ENCODE measurements at places on chromosomes 13 and 19.

DNA sequence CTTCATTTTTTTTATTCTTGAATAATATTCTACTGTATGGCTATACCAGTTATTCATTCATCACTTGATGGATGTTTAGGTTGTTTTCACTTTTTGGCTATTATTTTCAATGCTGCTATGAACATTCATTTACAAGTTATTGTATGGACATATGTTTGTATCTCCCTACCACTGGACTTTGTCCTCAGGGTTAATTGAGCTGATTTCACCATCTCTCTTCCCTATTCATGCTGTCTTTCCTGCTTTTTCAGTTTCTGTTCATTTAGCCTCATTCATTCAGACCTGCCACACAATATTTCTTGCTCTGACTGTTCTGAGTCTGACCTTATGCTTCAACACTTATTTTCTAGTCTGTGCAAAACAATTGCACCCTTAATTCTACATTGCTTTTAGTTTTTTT is 12.3 kb upstream of the C1QTNF9B start:
- DNase-seq, result no peak

DNA sequence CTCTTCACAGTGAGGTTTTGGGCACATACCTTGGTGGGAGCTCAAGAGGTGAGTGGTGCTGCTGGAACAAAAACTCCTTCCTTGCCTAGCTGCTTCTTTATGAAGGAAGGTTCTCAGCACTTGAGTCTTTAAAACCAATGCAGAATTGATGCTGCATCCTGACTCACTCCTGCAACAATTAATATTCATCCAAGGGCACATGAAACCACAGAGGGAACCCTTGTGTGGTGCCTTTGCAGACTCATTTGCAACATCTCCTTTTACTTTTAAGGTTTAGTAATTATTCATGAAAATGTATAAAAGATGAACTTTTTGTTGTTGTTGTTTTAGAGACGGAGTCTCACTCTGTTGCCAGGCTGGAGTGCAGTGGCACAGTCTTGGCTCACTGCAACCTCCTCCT is 30.1 kb downstream of the OPA3 start:
- no peak for DNase-seq

DNA sequence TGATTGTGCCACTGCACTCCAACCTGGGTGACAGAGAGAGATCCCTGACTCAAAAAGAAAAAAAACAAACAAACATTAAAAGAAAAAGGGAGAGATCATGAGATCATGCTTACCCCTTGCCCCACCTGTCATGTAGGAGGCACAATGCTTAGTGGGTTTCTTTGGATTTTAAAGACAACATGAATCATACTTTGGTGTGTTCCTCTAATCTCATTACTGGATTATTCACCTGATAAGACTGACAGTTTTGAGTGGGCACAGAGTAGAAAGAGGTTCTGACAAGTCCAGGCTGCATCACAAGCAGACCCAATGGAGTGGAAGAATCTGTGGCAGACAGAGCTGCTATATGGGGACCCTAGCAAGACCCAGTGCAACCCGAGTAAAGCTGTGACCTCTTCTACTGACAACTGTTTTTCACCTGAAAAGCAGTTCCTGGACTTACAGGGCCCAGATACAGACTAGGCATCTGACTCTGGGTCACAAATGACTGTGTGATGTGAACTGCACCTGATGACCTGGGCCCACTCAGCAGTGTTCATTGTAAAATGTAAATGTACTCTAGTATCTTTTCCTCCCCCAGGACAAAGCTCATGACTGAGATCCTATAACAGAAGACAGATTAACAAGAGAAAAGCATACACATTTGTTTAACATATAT is 28.9 kb upstream of the USP12 start:
- DNase-seq, result no peak

GRCh38 chr13:44410328-44410859 is 36.8 kb downstream of the SERP2 start:
- DNase-seq, result peak; percentile 28

DNA sequence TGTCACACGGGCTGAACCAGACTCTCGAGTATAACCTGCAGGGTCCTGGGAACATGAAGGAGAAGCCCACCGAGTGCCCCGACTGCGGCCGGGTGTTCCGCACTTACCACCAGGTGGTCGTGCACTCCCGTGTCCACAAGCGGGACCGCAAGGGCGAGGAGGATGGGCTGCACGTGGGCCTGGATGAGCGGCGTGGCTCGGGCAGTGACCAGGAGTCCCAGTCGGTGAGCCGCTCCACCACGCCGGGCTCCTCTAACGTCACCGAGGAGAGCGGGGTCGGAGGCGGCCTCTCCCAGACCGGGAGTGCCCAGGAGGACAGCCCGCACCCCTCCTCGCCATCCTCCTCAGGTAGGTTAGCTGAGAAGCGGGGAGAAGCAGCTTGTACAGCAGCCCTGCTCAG is 73.2 kb downstream of the ZNF536 start:
- DNase-seq, result no peak

DNA sequence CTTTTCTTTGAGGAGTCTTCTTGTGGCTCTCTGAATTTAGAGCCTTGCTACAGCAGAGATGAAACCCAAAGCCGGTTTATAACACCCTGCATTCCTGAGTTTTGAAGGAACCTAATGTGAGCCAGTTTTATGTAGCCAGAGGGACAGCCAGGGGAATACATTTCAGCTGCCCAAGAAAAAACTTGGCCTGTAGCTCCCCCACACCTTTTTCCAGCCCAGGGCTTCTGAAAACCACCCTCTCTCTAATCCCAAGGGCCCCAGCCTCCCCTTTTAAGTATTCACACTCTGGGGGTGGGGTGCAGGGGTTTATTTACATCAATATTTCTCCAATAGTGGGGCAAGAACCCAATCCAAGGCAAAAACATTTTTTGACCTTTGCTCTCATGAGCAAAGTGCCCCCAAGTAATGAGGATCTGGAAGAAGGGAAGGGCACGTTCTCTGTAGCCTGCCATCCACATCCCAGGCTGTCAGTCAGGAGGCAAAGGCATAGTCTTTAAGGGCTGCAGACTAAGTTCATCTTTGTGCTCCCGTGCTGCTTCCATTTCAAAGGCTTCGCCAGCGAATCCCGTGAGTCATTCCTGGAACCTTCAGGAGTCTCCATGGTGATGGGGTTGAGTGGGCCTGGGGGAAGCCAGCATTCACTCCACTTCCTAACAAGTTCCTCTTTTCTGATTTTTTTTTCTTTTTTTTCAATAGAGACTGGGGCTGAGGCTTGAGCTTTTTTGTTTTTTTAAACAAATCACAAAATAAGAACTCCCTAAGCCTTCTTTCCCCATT is 33.2 kb upstream of the MEDAG start:
- peak; percentile 73 for DNase-seq

DNA sequence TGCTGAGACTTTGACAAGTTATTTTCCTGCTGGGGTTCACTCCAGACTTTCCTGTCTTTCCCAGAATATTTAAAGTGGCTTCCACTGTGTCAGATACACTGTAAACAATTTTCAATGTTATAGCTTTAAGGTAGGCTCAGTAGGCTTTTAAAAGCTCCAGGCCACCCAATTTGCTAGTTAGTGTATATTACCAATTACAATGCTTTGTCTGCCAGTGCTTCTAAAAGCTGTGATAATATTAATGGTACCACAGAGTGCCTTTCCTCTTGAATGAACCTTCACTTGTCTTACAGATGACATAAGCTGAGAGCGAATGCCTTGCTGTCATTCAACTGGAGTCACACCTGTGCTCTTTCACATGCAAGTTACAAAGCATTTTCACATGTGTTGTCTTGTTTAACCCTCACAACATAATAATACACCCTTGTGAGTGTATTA is 239.7 kb upstream of the HTR2A start:
- no peak for DNase-seq

GRCh38 chr19:18158467-18158866 is 5.5 kb downstream of the PIK3R2 start:
- no peak for DNase-seq

GRCh38 chr13:64688893-64689677 is 2541.1 kb downstream of the PCDH9 start:
- no peak for DNase-seq

GRCh38 chr13:74025369-74025768 is 108.8 kb downstream of the KLF12 start:
- no peak for DNase-seq

- no peak for DNase-seq
Measured at GRCh38 chr13:100657881-100658315, 16.7 kb downstream of the TMTC4 start.
